NCI-H187 (cell line): ENCODE measurements at places on chromosomes 6 and 20.

GRCh38 chr20:45087814-45088213 is 13.1 kb downstream of the KCNS1 start:
- no peak for DNase-seq

- no peak for DNase-seq
Observed at GRCh38 chr6:125183391-125183790, 29.8 kb downstream of the TPD52L1 start.

DNA sequence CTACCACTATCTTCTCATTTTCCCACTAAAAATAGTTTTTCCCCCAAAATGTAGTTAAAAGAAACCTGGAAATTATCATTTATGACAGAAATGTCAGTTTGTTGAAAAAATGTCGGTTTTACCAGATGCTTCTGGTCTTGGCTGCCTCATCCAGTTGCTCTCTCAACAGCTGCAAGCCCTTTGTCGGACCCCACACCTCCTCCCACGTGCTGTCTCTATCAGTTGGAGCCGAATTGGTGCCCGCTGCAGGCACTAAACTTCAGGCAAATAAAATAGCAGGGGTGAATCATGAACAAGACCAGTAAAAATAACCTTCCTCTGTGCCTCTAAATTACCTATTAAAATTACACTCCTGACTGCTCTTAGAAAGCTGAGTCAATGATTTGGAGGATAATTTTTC is 129.5 kb upstream of the CEP162 start:
- DNase-seq, result no peak

DNA sequence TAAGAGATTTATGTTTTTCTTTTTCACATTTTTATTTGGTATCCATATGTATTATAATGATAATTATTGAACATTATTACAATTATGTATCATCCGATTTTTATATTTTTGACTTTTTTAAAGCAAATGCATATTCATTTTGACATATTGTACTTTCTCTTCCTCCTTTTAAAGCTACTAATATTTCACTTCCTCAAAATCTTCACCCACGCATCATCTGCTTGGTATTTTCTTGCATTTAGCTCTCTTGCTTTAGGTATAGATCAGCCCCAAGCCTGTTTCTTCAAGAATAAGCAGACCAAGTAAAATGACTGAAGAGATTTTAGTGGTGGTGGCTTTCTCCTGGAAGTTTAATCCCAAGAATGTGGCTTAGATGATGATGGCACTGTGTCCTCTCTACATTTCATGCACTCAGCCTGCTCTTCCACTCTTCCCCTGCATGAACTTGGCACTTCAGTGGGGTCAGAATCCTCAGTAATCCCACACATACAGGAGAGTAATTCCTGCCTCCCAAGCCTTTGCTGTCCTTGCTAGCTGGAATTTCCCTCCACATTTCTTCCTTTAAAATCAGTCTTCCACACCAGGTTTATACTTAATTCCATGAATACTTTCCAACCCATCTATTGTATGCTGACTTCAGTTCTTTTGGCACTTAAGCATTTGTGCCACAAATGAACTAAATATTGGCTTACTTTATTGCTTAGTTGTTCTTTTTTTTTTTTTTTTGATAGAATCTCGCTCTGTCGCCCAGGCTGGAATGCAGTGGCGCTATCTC is 8.2 kb downstream of the NCOA7 start:
- no peak for DNase-seq

- no peak for DNase-seq
Observed at GRCh38 chr6:111590209-111590980, 15.3 kb downstream of the TRAF3IP2 start.

- no peak for DNase-seq
Observed at GRCh38 chr6:7894262-7895124, 16.1 kb downstream of the TXNDC5 start.

GRCh38 chr6:25606151-25606550 is 45.9 kb upstream of the SCGN start:
- DNase-seq, result no peak

- DNase-seq, result no peak
Observed at GRCh38 chr6:53241938-53242337, 93.3 kb upstream of the GCM1 start.

- DNase-seq, result no peak
Observed at GRCh38 chr20:31630187-31630790, 7.4 kb upstream of the COX4I2 start.

DNA sequence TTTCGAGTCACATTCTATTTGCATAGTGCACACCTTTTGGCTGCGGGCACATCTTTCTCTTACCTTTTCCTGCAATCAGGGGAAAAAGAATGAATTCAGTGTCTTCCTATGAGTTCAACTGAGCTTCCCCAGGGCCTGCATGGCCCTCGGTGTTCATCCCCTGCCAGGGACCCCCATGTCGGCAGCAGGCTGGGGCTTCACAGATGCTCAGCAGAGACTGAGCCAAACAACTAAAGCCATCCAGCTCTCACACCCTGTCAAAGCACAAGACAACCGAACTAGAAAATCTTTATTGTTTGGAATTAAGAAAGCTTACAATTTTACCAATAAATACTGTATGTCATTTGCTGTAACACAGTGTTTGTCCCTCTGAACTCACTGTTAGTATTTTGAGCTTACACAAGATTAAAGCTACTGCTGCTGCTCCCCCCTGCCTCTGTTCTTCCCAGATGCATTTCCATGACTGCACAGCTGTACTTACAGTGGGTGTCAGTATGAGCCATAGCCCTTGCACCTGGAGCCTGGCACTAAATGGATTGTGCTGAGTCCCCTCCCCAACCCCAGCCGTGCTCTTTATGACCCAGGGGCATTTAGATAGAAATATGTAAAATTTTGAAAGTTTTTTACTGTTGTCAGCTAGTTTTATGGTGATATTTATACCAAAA is 205.8 kb downstream of the TMEM242 start:
- no peak for DNase-seq

- DNase-seq, result no peak
Observed at GRCh38 chr20:14067603-14068002, 72.3 kb downstream of the MACROD2 start.

GRCh38 chr6:7224731-7225130 is 88.3 kb downstream of the SSR1 start:
- DNase-seq, result no peak

DNA sequence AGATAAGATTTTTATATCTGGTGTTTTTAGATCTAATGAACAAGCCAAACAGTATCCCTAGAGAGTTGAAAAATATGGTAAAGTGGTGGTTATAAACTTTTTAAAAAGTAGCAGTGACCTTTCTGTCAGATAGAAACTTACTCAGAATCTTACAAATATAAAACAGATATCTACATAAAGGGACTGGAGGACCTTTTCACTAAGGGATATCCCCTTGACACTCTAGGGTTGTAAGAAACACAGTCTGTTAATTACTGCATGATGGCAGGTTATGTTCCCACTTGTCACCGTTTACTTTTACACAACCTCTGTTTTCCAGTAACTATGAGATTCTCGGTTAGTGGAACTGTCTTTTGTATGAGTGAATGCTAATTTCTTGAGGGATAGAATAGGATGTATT is 11.5 kb downstream of the CFAP206 start:
- DNase-seq, result no peak

DNA sequence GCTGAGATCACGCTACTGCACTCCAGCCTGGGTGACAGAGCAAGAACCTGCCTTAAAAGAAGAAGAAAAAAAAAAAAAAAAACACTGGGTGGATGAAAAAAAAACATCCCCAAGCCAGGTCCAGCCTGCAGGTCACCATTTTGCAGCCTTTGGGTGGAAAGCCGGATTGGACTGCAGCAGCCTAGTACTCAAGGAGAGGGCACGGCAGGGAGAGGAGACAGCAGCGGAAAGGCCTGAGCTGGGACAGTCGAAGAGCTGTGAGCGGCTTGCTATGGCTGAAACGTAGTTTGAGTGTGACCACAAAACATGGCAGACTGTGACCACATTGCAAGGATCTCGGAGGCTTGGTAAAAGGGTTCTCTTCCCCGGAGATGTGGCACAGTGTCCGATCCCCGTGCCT is 173.0 kb downstream of the NFATC2 start:
- no peak for DNase-seq

DNA sequence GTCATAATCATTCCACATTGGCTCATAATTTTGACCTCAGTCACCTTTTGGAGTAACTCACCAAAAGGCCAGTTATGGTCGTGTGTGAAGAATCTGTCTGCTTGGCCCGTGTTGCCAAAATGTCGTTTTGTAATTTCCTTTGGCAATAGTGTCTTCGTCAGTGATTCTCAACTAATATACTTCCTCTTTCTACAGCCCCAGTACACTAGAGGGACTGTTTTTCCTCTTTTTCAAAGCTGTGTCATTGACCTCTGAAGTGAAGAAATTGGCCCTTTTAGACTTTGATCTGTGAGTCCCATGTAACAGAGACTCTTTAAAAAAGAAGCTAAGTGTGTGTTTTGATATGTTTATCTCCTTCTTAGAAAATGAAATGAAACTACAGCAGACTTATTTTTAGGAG is 5.2 kb downstream of the FOXO3 start:
- no peak for DNase-seq

DNA sequence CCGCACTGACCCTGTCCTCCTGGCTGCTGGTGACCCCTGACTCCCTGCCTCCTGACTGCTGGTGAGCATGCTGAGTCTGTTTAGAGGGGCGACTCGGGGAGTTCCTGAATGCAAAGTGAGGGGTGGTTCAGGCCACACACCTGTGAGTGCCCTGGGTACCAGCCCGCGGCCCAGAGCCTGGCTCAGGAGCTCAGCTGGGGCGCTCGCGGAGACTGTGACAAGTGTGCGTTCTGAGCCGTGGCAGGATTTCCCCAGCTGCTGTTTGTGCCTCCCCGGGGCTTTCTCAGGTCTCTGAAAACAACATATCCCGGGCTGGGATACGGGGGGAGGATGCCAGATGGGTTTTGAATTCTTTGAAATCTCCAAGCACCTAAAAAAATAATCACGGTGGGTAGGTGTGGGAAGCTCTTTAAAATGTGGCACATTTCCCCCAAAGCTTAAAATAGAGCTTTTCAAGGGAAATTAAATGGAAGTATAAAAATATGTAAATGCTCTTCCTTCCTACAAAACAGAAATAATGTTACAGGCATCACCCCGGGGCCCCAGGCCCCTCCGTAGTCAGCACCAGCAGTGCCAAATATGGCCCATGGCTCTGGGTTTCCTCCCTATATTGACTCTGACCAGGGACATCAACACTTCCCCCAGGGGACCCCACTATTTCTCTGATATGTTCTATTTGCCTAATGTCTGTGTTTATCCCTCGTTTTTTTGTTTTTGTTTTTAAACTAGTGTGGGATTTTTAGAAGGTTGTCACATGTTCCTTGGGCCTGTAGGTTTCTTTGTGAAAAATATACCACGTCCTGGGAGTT is 49.9 kb upstream of the TAGAP start:
- no peak for DNase-seq

- DNase-seq, result no peak
Observed at GRCh38 chr20:30811885-30812671, 445.4 kb upstream of the DEFB115 start.

DNA sequence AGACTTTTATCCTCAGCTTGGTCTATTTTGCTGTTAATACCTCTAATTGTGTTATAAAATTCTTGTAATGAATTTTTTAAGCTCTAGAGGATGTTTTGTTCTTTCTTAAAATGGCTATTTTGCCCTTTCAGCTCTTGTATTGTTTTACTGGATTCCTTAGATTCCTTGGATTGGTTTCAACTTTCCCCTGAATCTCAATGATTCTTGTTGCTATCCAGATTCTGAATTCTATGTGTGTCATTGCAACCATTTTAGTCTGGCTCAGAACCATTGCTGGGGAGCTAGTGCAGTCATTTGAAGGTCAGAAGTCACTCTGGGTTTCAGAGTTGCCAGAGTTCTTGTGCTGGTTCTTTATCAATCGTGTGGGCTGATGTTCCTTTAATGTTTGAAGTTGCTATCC is 37.1 kb downstream of the OTOR start:
- no peak for DNase-seq

DNA sequence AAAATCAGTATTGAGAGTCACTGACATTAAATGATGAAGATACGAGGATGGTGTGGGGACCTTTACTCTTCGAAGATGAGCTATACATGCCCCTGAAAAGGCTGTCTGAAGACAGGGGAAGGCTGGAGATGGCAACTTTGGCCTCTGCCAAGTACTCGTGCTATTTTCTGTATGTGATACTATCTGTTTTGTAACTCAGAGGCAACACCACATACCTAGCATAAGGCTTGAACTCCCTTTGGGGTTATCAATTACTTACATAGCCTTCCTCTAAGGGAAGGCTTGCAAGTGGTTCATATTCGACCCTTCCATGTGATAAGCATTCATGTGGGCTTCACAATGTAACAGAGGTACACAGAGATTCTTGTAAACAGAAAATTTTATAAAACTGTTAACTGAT is 68.7 kb upstream of the FBXO30 start:
- no peak for DNase-seq

DNA sequence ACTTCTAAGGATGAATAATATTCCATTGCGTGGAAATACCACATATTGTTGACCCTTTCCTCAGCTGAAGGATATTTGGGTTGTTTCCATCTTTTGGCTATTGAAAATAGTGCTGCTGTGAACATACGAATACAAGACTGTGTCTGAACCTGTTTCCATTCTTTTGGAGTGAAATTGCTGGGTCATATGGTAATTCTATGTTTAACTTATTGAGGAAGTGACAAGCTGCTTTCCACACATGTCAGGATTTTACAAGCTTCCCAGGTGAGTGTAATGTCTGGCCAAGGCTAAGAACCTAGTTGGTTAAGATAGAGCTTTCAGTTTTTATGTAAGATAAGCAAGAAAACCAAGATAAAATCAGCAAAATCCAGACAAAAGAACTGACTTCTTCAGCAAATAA is 48.8 kb downstream of the PPP1R3G start:
- no peak for DNase-seq

DNA sequence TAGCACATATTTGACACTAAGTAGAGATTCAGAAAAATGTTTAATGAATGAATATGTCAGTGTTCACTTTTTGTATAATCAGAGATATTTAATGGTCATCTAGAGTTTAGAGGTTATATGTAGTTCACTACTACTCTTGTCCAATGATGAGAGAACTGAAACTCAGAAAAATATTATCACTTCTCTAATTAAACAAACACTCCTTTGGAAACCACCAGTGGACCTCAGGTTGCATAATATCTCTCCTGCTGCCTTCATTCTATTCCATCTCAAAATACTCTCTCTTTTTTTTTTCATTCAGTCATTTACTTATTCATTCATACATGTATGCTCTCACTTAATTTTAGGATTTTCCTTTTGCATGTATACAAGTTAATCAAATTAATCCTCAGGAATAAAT is 423.1 kb upstream of the RNF217 start:
- DNase-seq, result no peak

- peak; percentile 11 for DNase-seq
Observed at GRCh38 chr20:9218531-9218961, 149.7 kb downstream of the PLCB4 start.

GRCh38 chr6:157693867-157694266 is 129.2 kb upstream of the SNX9 start:
- DNase-seq, result no peak

GRCh38 chr20:14220986-14221385 is 116.4 kb downstream of the FLRT3 start:
- DNase-seq, result no peak

DNA sequence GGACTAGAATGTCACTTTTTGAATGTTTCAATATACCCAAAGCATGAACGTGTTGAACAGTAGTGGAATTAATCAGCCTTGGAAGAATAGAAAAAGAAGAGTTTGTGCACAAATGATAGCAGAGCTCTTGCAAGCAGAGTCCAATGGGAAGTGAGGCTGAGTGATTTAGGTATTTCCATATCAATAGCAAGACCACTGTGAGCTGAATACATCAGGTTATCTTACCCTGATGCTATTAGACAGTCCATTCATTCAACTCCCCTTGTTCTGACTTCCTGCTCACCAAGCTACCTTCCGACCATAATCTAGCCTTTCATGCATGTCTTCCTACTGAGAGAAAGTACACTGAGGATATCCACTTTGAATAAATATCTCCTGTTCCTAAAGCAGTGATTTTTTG is 349.2 kb upstream of the RNF217 start:
- no peak for DNase-seq

- no peak for DNase-seq
Observed at GRCh38 chr20:16222859-16223411, 350.3 kb downstream of the KIF16B start.
